ENCODE measurements at places on chromosomes 6 and 20. TPM values are rescaled to one million over a fixed set of nuclear protein-coding genes. Genes with fewer than 3 reads are reported as not detected.

TMEM14A gene
- 8.7 TPM for total RNA-seq

SNAP91 gene
- 5.5 TPM for total RNA-seq

FAM83D gene
- 0.49 TPM for total RNA-seq

HLA-G gene
- total RNA-seq: not detected

C6orf118 gene
- total RNA-seq: not detected

KCNQ2 gene
- total RNA-seq: 1.8 TPM

RAB44 gene
- total RNA-seq: 0.08 TPM

TFAP2C gene
- 0.22 TPM for total RNA-seq

GINS1 gene
- total RNA-seq: 0.73 TPM

COX4I2 gene
- 7.1 TPM for total RNA-seq

OPRM1 gene
- not detected for total RNA-seq

TMEM244 gene
- total RNA-seq: not detected
